ENCODE measurements at places on chromosomes 7 and 10.

GRCh38 chr7:101952355-101953247, 135.2 kb downstream of the CUX1 start:
- DNase-seq, result no peak

GRCh38 chr10:59362144-59362958, at the start of gene FAM13C:
TSS of gene FAM13C (minus strand) at chr10:59362549. CDS start at chr10:59362460, 89 bp downstream.
- no peak for DNase-seq

GRCh38 chr10:129945941-129946760, 17.9 kb downstream of the EBF3 start:
- DNase-seq, result no peak

- DNase-seq, result no peak
These were observed 234.2 kb downstream of the WDR11 start for GRCh38 chr10:121085367-121085766.

GRCh38 chr10:35390843-35391152, 54.5 kb downstream of the CCNY start:
- no peak for DNase-seq

DNA sequence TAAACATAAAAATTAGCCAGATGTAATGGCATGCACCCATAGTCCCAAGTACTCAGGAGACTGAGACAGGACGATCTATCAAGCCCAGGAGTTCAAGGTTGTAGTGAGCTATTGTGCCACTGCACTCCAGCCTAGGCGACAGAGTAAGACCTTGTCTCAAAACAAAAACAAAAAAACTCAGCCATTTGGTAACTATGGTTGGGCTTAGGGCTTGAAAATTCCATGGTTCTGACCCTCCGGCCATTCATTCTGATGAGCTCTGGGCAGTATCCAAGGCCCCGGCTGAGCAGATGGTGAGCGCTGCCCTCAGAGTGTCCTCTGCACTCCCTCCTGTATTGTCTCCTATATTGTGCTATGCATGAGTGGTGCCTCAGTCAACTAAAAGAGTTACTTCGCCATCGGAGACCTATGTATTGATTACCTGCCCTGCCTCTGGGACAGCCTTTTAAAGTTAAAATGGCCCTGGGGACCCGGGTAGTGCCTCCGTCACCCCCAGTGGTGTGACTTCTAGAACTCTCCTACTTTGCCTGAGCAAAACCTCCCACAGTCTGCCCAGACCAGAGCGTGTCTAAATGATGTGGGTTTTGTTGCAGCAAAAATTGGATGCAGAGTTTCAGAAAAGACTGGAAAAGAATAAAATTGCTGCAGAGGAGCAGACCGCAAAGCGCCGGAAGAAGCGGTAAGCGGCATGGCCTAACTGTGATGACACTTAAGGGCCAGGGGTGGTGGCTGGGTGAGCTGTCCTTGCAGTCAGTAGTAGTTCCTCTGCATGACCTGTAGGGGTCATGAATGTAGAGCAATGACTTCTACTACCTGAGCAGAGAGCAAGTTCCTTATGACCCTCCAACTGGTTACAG, 8.1 kb downstream of the PRKRIP1 start:
- DNase-seq, result peak; percentile 45

DNA sequence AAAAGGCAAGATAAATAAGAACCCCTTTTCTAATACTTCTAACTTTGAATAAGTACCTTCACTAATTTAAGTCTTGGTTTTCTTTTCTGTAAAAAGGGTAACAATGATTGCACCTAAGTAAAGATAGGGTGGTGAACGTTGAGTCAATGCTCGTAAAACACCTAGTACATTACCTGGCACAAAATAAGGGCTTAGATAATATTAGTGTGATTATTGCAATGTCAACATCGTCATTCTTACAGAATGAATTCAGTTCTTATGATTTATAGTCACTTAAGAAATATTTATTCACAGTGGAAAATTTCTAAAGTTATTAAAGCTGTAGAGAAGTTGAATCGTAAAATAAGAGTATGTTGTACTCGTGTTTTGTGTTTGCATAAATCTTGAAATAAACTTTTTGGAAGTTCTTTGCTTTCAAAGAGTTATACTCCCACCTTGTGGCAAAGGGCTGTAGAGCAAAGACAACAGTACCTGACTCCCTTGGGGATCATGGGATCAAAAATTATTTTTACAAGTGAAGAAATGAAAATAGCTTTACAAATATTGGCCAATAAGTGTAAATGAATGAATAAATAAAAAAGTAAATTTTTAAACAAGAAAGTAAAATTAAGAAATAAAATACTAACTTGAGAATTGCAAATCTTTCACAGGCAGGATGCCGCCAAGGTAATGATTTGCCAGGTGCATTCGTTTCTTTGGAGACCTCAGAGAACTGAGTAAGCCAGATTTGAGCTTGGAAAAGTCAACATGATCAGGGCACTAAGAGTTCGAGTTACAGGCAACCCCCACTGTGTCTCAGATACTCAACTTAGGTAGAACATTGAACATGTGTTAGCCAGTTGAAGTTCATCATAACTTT, 285.8 kb upstream of the CACNA2D1 start:
- DNase-seq, result peak; percentile 9

DNA sequence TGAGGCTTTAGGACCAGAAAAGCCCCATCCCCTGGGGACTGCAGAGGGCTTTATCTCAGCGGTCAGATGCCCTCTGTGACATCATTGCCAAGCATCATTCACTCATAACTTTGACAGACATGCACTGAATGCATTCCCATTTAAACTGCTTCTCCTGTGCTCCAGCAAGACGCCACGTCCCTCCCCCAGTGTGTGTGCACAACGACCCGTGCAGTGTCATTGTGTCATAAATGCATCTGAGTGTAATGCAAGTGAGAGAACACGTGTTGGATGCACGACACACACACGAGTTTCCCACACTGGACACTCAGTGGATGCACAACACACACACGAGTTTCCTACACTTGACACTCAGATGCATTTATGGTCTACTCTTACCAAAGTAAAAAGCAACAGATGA, 337.9 kb downstream of the PTPRN2 start:
- no peak for DNase-seq

DNA sequence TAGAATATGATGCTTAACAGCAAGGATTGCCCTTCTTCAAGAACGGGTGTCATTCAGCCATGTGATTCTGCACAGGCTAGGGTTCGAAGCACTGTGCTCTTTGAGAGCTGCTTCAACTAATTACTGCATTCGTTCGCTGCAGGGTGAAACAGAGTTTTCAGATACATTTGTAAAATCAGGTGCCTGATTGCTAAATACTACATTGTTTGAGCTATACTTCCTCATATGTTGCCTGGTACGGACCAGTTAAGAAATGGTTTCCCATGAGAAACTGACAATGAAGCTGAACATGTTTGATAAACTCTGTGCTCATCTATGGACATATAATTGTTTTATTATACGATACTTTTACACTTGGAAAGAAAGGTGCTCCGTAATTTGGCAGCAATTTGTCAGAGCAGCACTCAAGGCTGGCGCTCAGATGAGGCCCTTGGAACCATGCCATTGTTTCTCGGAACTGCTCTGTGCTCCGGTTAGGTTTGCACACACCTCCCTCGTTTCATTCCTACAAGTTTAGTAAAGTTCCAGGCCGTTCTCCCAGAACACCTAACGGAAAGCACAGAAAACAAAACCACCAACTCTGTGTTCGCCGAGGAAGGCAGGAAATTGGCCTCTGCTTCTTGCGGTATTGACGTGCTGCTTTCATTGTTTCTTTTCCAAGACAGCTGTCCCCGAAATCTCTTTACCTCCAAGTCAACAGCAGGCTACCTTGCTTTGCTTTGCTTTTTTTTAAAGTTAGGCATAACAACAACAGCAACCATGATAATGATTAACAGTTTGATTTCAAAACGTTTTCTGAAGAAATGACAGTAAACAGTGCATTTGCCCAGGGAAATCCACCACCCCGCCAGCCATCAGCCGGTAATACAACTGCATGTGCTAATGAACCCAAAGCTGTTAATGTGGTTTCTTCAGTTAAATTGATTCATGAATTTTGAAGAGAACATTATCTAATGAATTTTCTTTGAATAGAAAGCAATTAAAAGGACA, 206.9 kb downstream of the EBF3 start:
- no peak for DNase-seq

GRCh38 chr7:93145354-93145753, 2.8 kb downstream of the SAMD9L start:
- DNase-seq, result no peak

- no peak for DNase-seq
These were observed at the start of gene SPOCK2 for GRCh38 chr10:72087969-72088888. TSS of gene SPOCK2 (minus strand) at chr10:72088551. CDS start at chr10:72088328, 223 bp downstream.

Measured in kidney epithelial cell (primary cell).